Suppressor macrophage treated with lipopolysaccharide for 4 hours (primary cell): ENCODE measurements at places on chromosomes 6 and 20.

- DNase-seq = no peak
These were observed 39.7 kb downstream of the BCAS4 start for GRCh38 chr20:50834599-50835005.

GRCh38 chr6:6678811-6679210 lies 90.3 kb downstream of the LY86 start:
- DNase-seq = no peak

DNA sequence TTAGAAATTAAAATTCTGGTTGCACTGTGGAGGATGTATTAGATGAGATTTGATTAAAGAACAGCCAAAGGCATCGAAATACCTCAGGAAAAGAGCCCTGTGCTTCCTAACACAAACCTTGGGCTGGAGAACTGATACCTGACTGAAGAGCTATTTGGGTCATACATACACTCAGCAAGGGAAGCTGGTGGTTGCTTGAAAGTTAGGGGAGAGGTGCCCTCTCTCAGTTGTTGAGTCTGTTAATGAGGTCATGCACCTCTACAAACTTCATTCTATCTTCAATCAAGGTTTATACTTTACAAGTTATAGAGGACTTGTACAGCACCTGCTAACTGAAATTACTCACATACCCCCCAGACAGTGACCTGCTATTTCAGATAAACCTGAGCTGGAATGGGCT lies 25.5 kb downstream of the FAM184A start:
- DNase-seq = no peak

DNA sequence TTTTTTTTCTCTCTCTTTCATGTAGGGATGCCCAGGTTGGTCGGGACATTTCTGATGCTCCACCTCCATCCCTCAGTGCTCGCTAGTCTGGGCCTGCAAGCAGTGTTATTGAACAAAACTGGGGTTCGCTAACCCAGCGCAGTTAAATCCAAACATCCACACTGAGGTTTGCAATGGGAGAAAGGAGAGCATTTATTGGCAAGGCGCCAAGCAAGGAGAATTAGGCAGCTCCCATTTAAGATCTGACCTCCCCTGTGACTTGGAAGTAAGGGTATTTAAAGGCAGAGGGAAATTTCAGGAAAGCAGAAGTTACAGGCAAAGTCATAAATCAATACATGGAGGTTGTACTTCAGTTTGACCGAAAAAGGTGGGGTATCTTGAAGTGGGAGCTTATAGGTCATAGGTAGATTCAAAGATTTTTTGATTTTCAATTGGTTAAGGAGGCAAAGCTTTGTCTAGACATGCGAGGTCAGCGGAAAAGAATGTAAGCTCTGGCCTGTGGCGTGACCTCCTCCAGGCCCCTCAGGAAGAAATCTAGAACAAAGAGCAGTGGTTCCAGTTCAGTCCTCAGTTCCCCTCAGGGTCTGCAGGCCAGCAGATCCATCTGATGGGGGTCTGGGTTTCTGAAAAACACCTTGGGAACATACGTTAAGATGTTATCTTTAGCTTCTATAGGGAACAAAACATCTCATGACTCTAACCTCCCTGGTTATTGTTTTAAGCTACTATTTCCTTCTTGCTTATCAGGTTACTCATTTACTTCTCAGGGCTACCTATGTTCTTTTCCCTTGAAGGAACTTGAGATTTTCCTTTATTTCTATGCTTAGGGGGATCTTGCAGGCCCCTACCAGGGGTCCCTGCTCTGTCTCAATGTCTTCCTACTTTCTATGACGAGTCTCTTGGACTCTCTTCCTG lies 66.0 kb upstream of the KIF16B start:
- no peak for DNase-seq

- peak; percentile 88 for DNase-seq
These were observed 67.0 kb upstream of the SMIM29 start for GRCh38 chr6:34315780-34316179.

GRCh38 chr6:36389353-36389752 lies 1.9 kb upstream of the ETV7 start:
- DNase-seq = no peak

DNA sequence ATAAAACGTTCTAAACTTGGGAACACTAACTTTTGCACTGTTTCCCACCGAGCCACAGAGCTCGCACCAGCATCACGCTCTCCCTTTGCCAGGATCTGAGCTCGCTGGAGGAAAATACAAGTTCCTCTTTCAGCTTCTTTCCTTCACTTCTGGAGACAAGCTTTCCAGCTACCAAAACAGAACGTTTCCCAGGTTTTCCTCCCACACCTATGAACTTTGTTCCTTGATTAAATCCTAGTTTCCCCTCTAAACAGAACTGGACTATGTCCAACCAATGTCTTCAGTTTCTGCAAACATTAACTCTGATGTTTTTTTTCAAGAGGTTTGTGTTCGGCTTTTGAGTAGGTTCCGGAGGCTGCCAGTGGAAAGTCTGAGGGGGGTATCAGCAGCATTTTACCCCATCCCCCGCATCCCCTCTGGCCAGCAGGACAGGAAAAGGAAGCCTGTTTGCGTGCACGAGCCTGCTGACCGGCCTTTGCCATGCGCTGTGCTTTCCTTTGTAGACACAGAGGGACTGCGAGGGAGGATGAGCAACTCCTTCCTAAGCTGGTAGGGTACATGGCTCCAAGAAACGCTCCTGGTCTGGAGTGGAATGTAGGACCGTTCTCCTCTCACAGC lies 135.5 kb downstream of the LY86 start:
- DNase-seq = peak; percentile 70

DNA sequence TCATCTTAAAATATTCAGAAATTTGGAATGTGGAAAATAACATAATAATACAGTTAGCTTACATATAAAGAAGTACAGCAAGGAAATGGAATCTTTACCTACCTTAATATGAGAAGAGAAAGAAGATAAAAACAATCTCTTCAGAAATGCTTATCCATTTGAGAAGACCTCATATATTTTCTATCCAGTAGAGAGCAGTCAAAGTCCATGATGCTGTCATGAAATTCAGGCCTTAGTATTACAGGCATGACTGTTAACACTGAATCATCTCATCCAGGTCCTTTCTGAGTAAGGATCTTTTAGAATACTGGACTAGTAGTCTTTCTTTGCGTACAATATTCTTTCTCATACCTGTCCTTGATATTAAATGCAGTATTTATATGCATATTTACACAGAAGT lies 713.4 kb downstream of the CD109 start:
- DNase-seq = peak; percentile 2

- DNase-seq = no peak
These were observed 18.3 kb downstream of the KIF16B start for GRCh38 chr20:16554766-16555543.

GRCh38 chr6:88134575-88134974 lies 31.6 kb downstream of the CNR1 start:
- no peak for DNase-seq

DNA sequence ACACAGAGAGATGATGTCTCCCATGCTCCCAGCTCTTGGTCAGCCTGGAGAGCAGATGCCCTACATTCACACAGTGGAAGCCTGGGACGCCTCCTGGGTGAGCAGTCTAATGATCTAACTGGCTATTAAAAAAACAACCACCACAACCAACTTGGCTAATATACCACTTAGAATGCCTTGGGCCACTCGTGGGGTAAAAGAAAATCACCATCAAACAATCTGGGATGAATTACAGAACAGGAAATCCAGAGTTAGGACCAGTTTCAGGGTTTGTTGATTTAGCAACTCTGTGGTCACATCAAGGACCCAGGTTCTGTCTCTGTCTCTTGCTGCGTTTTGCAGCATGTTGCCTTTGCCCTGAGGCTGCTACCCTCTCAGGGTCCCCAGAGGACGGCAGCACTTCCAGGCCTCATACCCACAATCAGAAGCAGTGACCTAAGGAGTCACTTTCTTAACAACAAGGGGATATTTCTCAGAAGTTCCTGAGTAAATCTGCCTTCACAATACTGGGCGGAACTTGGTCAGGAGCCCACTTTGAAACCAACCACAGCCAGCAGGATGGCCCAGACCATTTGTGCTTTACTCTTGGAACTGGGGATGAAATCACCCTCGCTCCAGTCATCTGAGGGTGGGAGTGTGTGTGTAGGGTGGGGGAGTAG lies 118.7 kb downstream of the CLIC5 start:
- peak; percentile 21 for DNase-seq

DNA sequence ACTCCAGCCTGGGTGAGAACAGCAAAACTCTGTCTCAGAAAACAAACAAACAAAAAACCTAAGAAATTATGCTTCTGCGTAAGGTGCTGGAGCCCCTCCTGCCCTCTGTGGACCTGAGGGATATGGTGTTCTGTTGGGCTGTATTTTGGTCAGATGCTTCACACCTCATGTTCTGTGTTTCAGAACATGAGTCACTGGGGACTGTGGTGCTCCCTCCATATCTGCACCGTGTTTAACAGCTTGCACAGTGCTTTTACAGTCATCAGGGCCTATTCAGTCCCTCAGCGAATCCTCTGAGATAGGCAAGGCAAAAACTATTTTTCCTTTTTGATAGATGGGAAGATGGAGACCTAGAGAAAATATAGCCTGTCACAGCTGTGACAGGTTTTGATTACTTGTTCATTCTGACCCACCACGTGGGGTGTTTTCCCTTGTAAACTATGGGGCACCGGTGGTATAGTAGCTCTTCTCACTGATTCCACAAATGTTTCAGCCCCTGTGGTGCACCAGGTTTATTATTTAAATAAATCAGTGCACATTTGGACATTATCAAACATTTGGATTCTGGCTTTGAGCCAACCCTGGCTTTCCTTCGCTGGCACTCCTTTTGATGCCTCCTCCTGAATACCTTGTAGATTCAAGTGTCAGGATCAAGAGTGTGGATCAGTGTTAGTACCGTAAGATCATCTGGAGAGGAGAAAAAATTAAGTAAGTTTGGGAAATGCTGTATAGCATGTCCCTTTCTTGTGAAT lies 9.6 kb downstream of the TTPAL start:
- DNase-seq = no peak

- DNase-seq = no peak
These were observed 27.2 kb upstream of the FKBP1A start for GRCh38 chr20:1420066-1420465.

DNA sequence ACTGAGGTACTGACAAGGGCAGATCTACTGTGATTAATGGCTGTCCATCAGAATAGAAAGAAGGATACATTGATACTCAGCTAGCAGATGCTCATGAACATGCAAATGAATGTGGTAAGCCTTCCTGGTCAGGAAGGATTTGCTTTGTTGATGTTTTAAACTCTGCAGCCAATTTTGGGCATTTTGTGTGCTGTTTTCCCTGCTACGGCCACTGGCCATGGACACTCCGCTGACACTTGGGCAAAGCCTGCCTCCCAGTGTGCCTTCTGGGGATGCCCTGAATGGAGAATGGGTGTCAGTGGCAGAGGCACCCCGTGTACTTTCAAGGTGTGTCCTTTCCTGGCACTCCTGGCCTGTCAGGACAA lies 113.1 kb downstream of the SOBP start:
- DNase-seq = no peak

DNA sequence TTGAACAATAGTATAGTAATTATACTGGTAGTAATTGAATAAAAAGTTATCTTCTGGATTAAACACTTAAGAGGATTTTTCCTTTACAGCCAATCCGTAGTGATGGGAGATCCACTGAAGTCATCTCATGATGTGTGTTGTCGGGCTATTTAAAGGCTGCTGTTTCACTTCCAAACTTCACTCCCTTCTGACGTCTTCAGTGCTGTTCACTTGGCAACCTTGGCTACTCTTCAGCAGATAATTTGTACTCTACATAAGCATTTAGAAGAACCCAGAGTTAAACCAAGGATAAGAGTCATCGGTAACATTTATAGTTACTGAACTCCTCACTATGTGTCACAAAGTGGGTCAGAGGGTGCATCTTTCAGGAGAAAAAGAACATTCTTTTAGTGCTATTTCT lies 179.1 kb upstream of the EYA4 start:
- peak; percentile 0 for DNase-seq

DNA sequence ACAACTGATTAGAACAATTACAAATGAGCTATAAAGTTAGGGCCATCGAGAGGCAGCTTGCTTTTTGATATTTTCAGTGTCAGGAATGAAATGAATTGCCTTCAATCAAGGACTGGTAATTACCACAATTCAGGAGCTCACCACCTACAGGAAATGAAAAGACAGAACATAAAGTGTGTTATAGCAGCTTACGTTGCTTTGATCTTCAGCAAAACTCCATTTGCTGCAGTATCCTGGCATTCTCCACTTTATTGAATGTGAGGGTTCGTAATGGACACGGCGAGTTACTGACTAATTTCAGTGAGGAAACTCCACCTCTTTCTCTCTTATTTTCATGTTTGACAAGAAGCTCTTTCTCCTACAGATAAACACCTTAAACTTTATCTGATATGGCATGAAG lies 440.0 kb upstream of the HSF2 start:
- no peak for DNase-seq

DNA sequence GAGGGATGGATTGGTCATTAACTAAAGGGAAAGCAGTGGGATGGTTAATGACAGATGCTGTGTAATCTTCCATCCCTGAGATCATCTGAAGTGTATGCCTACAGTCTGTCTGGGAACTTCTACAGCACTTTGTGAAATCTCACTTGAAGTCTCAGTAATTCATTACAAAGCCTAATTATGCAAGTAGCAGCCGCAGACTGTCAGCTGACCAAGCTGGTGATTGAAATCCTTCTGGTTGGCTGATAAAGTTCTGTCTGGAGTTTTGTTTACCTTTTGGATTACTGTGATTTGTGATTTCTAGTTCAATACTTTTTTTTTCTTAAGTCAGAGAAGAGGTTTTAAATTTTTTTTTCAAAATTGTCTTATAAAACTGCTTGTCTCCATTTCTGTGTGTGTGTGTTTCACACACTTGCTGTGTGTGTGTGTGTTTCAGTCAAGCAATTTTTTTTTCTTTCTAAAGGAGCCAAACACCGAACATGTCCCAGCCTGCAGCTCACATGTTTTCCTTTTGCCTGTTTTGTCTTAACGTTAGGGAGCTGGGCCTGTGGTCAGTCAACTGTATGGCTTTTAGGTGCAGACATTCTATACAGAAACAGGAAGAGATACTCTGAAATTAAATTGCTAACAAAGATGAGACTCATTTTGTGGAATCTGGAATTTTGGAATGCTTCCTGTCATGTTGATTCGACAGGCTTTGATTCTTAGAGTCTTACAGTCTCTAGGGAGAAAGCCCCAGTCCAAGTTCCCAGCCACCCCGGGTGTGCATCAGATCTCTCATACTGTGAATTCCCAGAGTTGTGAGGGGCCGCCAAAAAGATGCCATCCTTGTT lies 28.5 kb upstream of the ADGRF4 start:
- DNase-seq = no peak

DNA sequence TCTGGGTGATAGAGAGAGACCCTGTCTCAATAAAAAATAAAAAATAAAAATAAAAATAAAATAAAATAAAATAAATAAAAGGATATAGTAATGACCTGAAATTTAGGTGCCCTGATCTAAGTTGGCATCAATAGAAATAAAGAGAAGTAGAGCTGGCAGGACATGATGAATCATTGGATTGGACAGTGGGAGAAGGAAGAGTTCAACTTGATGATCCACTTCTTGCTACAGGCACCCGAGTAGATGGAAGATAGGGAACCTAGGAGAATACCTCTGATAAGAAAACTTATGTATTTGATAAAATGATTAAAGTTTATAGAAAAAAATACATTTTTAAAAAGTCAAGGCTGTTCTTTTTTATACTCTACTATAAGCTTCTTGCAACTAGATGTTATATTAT lies 79.0 kb downstream of the ADTRP start:
- peak; percentile 51 for DNase-seq
